ENCODE measurements at places on chromosomes 12 and 14.

DNA sequence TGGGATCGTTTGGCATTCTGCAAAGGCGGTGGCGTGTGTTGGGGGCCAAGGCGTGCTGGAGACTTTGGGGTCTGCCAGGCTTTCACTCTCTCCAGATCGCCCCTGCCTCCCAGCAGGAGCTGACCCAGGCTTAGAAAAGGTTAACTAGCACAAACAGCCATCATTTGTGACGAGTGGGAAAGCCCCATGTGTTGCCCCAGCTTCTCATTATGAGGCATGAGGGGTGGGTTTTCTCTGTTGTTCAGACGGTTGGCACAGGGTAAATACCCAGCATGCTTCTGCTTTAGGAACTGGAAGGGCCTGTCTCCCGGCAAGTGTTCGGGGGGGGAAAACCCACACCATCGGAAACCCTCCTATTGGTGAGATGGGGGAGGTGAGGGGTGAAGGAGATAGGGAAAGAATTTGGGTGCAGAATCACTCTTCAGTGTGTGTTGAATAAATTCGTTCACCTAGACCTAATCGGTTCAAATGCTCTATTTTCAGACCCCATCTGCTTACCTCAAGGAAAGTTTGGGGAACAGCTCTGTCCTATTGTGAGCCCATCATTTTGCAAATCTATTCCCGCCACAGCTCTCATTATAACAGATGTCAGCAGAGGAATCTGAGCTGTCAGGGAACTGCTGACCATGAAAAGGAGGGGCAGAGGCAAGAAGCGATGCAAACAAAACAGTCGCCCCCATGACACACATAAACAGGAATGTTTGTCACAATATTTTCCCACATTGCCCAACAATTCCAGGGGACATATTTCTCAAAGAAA, 34.7 kb upstream of the C12orf42 start:
- DNase-seq, result no peak

DNA sequence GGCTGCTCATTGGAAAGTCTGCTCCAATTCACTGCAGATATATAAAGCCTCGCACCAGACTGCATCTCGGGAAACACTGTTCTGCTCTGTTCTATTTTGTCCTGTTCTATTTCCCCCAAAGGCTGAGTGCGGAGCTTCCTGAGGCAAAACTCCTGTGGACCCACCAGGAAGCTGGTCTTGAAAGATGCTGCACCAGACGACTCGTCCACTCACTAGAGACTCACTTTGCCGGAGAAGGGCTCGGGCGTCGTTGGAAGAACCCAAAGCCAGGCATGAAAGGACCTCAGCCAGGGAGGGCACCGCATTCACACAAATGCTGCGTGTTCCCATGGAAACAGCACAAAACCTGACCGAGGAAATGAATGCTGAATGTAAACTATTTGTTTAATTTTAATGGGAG, 331.2 kb upstream of the SFSWAP start:
- DNase-seq, result no peak

DNA sequence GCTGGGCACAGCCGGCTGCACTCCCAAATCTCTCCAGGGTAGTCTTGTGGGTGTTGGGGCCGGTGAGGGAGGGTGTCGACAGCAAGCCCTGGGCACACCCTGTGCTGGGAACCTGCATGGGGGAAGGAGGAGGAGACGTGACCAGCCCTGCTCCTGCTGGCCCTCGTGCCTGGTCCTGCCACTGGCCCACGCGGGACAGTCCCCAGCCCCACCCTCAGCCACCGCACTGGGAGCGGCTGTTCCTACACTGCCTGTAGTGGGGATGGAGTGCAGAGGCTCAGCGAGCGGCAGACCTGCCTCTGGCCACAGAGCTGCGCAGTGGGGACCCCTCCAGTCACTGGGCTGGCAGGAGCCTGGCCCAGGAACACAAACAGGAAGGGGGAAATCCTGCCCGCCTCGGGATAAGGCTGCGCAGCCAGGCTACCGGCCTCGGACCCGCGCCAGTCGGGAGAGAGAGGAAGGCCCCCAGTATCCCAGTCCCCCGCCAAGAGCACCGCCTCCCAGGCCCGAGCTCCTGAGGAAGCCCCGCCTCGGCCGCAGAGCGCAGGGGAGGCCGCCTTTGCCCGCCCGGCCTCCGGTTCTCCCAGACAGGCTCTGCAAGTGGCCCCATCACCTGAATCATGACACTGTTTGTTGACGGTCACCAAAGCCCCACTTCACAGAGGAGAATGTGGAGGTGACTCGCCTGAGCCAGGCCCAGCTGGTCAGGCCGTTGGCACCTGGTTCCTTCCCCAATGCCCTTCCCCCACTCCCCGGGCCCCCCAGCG, 10.6 kb downstream of the AHNAK2 start:
- DNase-seq, result no peak

GRCh38 chr14:67240168-67240932, 885 bp upstream of the PALS1 start:
- DNase-seq, result peak; percentile 21

DNA sequence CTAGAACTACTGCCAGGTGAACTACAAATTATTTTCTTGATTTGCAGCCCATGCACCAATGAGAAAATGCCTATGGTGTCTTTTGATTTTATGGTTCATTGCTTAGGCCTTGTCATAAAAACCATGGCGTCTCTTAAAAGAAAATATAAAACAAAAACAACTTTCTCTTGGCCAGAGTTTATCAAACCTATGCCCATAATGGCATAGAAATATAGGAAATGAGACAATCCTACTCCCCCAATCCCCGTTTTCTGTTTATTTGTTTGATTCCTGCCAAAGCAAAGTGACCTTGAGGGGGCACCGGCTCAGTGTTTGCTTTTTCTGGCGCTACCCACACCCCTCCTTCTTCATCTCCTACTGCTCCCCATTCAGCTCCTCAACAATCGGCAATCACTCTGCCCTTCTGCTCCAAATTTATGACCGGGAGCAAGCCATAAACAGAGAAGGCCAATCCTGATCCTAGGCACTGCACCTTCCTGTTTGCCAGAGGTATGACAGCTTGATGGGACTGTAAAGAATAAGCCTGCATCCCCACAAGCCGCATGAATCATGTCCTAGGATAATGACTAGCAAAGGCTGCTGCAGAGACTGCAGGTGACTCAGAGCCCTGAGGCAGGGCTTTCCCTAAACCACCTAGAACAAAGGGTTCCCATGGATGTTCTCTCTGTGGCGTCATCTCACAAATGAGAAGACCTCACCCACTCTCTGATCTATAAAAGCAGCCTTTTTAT, 874.9 kb downstream of the NRXN3 start:
- DNase-seq, result peak; percentile 90

DNA sequence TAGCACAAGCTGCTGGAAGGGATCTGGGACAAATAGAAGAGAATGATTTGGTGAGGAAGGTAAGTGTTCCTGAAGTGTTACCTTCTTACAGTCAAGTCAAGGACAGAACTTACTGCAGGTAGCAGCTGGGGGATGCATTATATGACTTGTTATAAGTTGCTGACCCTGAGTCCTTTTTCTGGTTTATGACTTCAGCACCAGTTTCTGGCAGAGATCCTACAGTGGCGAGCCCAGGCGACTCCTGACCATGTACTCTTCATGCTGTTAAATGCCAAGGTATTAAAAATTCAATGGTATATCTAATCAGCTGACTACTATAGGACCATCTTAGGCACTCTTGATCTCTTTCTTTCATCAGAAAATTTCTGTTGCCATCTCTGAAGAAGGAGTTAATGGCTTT, 45.1 kb upstream of the ATF1 start:
- no peak for DNase-seq

GRCh38 chr12:32178341-32179010, 71.8 kb downstream of the BICD1 start:
- no peak for DNase-seq

DNA sequence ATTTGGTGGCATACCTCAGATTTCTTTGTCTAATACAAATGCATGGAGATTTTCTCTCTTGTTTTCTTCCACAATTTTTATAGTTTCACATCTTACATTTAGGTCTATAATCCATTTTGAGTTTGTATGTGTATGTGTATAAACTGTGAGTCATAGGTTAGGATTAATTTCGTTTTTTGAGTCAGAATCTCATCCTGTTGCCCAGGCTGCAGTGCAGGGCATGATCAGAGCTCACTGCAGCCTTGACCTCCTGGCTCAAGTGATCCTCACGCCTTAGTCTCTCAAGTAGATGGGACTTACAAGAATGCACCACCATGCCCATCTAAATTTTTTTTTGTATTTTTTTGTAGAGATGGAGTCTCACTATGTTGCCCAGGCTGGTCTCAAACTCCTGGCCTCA, 71.6 kb downstream of the OTOGL start:
- no peak for DNase-seq

- DNase-seq, result no peak
Measured at GRCh38 chr12:114166362-114166761, 200.2 kb upstream of the RBM19 start.

- DNase-seq, result no peak
Measured at GRCh38 chr14:31172084-31172483, 35.5 kb downstream of the HECTD1 start.

GRCh38 chr12:29674463-29674862, 109.3 kb downstream of the TMTC1 start:
- no peak for DNase-seq

DNA sequence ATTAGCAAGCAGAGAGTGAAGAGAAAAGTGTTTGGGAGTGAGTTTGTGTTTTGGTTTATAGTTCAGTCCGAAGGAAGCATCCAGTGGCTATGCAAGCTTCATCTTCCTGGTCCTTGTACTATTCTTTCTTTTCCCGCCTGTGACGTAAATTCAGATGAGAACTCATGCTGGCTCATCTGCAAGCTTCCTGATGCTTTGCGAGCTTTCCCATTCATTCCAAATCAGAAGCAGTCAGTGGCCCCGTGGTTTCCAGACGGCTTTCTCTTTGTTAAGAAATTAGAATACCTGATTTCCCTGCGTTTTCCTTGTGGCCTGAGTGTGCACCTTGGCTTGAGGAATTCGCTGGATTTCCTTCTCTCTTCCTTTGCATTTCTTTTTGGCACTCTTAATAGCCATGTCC, 89.5 kb downstream of the TESC start:
- no peak for DNase-seq

GRCh38 chr14:96039633-96040311, 610 bp downstream of the C14orf132 start:
- DNase-seq, result peak; percentile 25

DNA sequence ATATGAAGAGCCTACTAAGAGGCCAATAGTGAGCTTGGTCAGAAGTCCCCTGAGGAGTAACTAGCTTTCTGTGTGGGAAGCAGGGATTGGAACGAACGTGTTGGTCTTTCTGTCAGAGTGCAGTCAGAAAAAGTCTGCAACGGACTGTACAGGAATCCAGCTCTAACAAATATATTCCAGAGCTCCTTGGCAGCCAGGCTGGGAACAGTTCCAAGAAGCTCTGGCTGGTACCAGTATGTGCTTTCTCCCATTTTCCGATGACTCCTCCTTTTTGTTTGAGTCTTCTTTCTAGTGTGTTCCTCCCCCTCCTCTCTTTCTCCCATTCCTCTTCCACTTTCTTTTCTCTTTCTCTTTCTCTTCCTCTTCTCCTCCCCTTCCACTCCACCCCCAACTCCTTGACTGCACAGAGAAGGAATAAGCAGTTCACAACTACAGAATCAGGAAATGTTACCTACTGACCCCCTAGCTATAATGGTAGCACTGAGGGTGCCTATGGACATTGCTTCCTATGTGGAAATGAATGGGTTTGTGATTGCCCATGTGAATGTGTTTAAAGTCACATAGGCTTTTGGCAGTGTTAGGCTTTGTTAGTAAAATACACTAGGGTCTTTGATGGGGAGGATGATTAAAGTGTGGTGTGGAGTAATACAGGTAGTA, 59.9 kb downstream of the TTLL5 start:
- DNase-seq, result no peak

DNA sequence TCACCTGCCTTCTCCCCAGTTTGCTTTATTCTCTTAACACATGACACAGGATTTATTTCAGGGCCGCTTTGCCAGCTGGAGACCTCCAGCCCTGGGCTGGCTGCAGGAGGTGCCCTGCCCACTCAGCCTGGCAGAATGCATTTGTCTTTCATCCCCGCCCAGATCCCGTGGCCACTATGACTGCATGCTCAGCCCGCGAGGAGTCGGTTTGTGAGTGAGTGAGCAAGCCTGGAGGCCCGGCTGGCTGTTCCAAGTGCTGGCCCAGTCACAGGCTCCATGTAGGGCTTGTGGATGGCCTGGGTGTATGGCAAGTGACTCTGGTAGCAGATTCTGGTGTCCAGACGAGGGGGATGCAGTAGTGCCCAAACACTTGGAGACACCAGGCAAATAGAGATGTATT, 2.1 kb downstream of the TDP1 start:
- DNase-seq, result no peak

GRCh38 chr12:72273499-72273837, 1.3 kb downstream of the TRHDE start:
- no peak for DNase-seq

- DNase-seq, result no peak
Measured at GRCh38 chr12:39043424-39043822, 138.0 kb upstream of the CPNE8 start.

DNA sequence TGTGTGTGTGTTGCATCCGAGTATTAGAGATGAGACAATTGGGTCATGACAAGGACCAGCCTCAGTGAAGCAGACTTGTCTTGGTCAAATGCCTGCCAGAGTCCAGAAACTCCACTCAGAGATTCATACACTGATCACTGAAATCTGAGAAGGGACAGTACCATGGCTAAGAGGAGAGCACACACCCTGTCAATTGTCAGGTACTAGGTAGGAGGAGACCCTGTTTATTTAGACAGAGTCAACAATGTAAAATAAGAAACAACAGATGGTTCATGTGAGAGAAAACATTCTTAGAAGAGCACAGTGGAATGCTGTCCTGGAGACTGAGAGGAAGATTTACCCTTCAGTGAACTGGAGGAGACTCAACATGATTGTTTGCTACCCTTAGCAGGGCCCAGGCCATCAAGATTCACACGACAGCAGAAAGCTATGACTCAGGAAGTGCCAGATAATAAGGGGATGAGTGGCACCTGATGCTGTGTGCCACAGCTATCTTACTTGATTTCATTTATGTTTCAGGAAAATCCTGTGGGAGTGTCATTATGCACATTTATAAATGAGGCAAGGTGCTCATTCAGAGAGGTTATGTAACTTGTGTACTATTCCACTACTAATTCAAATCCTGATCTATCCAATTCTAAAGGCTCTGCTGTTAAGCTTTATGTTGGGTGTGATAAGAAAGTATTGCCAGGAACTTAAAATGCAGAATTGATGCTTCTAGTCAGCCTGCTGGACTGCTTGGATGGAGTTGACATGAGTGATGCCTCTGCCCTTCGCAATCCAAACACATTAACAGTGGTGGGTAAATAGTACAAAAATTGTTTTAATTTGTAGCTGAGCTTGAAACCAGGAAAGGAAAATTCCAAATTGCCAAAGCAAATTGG, 136.6 kb upstream of the NEDD1 start:
- peak; percentile 61 for DNase-seq

- no peak for DNase-seq
Measured at GRCh38 chr12:57766464-57767304, at the start of gene CYP27B1. TSS of gene CYP27B1 (minus strand) at chr12:57767078. CDS start at chr12:57767041, 37 bp downstream.

GRCh38 chr12:65741656-65742017, 82.6 kb upstream of the HMGA2 start:
- no peak for DNase-seq

DNA sequence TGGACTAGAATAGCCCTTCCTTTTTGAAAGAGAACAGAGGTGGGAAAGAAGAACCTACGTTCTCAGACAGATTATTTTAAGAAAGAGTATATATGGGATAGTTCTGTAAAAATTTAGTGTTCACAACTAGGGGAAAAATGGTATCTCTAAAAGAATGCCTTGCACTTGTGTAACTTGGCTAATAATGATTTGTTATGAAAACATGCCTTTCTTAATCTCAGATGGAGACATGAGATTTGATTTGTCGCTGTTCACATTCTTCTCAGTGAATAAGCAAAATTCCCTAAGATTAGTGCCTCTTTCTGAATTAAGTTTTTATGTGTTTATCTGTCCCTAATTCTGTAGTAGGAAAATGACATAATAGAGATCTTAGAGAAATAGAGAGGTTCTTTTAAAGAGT, 100.8 kb downstream of the USP15 start:
- no peak for DNase-seq

- DNase-seq, result no peak
Measured at GRCh38 chr12:104672501-104673265, 215.9 kb downstream of the CHST11 start.
